ENCODE measurements at places on chromosomes 6 and 20.

- no peak for DNase-seq
Observed at GRCh38 chr6:41358503-41358902, 23.1 kb downstream of the NCR2 start.

DNA sequence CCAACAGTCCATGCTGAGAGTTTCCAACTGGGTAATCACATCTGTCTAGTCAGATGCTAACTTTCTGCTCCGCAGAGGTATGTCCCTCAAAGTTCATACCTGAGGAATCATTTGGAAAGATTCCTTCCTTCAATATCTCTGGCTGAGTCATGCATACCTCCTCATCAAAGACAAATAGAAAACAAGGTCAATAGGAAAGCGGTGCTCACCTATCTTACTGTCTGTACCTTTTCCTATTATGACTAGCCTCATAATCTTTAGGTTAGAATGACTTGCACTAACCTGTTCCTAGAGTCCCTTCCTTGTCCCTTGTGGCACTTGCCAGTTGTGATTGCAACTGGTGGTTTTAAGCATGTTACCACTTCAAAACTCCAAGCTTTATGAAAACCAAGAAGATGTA, 78.2 kb upstream of the PTPRK start:
- no peak for DNase-seq

GRCh38 chr20:58669287-58670006, 18.4 kb downstream of the STX16 start:
- peak; percentile 85 for DNase-seq

- no peak for DNase-seq
Observed at GRCh38 chr20:59177266-59178250, 13.9 kb downstream of the ZNF831 start.

- DNase-seq = no peak
Observed at GRCh38 chr6:21808045-21808470, 214.5 kb downstream of the SOX4 start.

- DNase-seq = no peak
Observed at GRCh38 chr20:47216819-47217410, 139.6 kb downstream of the ZMYND8 start.

- peak; percentile 64 for DNase-seq
Observed at GRCh38 chr6:166514196-166514595, 72.3 kb downstream of the RAMACL start.

DNA sequence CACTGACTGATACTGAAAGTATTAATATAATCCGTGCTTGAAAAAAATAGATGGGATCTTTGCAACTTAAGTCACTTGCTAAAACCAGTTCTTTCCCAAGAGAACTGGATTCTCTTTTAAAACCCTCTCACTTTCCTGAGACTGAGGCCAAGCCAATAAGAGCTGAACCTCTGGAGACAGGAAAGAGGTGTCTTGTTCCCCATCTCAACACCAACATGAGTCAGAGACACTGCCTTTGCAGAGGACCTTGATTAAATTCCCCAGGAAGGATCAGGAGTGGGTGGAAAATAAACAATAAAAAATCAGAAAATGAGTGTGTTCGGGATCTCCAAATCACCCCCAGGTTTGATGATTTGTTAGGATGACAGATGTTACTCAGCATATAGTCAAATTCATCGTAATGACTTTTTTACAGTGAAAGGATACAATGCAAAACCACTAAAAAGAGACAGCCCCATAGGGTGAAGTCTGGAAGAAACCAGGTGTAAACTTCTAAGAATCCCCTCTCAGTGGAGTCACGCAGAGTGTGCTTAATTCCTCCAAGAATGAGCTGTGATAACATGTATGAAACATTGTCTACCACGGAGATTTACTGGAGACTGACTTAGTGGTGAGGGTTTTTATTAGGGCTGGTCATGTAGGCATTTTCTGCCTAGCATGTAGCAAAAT, 122.8 kb upstream of the BEND3 start:
- no peak for DNase-seq

DNA sequence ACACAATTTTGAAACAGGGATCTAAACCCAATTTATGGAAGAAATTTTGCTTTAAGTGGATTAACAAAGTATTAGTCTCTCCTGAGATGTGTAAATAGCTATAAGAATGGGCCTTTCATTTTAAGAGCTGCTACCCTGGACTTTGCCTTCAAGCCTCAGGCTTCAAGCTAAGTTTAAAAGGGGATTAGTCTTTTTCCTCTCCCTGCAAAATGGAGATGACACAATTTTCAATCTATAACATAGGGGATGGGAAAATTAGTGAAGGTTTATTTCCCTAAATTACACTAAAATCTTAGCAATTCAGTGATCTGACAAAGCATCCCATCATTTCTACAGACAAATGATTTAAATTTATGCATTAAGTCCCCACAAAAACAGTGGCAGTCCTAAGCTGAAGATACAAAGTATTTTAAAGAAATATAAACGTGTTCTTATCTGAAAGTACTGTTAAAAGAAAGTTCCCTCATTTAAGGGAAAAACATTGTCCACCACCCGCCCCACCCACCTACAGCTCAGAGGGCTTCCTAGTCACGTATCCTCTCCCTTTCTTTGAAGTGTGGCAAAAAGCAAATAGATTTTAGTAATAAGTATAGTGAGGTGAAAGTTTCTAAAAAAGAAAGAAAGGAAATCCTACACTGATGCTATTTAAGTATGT, 14.5 kb downstream of the ARHGAP18 start:
- DNase-seq = no peak

DNA sequence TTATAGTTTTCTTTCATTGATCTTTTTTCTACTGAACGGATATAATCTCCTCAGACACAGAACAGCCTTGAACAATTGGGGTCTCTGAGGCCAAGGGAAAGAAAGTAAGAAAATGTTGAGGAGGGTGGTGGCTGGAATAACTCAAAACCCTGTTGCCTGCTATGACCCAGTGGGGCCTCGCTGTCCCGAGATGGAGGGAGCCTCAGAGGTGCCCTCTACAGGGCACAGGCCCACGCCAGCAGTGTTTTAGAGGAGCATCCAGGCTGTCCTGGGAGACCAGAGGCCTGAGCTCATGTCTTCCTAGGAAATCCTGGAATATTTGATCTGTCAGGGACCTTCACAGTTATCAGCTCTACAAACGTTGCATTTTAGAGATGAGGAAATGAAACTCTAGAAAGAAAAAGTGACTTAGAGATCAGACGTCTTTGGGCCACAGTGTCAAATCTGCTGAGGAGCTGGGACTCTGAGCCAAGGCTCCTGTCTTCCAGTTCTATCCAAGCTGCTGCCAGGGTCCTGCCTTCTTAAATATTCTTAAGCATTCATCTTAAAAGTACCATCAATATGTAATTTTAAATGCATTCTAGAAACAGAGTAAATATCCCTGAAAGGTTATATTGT, 26.3 kb downstream of the ALDH5A1 start:
- DNase-seq = peak; percentile 69

DNA sequence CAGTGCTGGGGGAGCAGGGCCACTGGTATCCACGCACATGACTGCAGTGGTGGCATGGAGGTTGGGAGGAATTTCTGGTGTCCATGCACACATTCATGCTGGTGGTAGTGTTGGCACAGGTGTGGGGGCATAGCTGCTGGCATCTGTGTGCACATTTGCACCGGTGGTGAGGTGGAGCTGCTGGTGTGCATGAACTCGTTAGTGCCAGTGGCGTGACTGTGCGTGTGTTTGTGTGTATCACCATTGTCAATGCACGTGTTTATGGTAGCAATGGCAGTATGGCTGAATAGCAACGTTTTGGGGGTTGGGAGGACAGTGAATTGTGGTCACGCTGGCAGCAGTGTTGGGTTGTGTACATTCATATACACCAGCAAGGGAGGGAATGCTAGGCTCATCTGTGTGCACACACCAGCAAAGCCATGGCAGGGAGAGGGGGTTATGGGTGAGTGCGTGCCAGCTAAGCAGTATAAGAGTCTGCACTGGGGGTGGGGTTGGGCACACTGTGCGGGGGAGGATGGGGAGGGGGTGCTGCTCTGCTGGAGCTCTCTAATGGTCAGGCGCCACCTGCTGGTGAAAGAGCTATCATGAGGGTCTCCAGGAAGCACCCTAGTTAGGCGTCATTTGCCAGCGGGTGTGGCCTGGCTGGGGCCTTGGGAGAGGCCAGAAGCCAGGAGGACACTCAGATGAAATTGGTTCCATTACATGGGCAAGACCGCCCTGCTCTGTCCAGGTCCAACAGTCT, 626.1 kb upstream of the ID4 start:
- DNase-seq = peak; percentile 69

DNA sequence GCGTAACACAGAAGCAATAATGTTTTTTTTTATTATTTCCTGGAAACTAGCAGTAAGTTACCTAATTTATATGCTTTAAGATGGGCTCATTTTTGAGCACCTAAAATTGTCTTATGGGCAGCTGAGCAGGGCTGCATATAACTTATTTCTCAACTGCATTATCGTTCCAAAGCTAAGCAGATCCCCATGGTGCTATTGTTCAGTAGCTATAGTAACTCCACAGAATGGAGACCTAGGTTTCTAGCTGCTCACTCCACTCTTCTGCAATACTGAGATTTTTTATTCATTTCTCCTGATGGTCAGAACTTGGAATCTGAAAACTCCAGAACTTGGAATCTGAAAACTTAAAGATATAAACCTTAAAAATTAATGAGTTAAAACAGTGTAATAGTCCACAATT, 18.7 kb downstream of the CRISP1 start:
- no peak for DNase-seq

DNA sequence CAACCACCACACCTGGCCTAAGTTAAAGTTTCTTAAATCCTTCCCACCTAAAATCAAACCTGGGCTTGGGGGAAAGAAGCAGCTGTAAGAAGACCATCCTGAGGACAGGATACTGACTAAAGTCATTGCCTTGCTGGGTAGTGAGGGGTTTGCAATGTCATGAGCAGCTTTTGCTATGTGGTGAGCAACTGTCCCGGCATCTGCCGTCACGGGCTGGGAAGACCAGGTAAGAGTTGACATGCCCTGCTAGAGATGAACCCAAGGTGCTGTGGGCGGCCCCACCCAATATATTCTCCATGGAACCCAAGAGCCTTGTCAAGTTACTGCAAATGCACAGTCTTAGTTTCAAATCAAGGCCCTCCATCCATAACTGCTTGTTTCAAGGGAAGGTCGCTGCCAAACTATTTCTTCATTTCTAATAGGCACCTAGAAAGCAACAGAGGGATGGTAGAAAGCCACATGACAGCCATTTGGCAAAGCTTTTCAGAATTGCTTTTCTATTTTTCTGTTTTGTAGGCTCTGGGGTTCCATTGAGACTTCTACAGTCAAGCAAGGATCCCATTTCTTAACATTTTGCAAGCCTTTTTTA, 357.8 kb upstream of the JARID2 start:
- no peak for DNase-seq

- no peak for DNase-seq
Observed at GRCh38 chr6:149211046-149211571, 106.4 kb upstream of the TAB2 start.

- DNase-seq = no peak
Observed at GRCh38 chr6:166599205-166599604, 12.7 kb upstream of the RAMACL start.

DNA sequence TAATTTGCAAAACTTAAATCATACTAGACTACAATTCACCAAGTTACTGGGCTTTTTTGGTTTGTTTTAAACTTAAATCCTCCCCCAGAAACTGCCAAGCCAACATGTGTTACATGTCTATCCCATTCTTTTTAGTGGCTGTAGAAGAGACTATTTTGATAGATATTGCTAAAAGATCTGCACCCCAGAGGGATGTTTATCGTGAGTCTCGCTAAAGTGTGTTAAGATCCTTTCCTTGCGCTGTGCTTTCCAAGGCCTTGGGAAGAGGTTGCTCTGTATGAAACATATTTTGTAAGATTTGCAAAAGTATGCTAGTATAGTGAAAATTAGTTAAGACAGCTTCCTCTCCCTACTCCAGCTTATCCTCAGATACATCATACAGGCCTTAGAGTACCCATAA, 63.0 kb downstream of the GPX5 start:
- DNase-seq = no peak

- no peak for DNase-seq
Observed at GRCh38 chr6:42292004-42292740, 74.5 kb upstream of the MRPS10 start.

- DNase-seq = peak; percentile 70
Observed at GRCh38 chr6:77457720-77458349, 5.5 kb downstream of the HTR1B start.

DNA sequence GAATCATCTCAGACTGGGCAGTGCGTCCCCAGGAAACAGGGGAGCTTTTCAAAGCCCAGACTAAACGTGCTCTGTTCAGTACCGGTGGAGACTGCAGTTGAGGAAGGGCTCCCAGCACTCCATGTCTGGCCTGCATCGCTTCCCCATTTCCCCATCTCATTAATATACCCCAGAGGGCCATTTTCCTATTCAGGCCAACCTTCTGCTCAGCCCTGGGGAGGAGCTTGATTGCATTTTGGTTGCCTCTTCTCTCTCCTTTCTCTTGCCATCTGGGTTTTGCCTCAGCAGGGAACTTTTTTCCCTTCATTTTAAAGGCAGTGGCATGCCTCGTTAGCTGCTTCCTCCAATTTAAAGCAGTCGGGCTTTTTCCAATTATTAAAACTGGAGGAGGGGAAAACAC, 394.3 kb upstream of the SOX4 start:
- no peak for DNase-seq

GRCh38 chr20:51500311-51500710, 42.2 kb downstream of the NFATC2 start:
- no peak for DNase-seq

DNA sequence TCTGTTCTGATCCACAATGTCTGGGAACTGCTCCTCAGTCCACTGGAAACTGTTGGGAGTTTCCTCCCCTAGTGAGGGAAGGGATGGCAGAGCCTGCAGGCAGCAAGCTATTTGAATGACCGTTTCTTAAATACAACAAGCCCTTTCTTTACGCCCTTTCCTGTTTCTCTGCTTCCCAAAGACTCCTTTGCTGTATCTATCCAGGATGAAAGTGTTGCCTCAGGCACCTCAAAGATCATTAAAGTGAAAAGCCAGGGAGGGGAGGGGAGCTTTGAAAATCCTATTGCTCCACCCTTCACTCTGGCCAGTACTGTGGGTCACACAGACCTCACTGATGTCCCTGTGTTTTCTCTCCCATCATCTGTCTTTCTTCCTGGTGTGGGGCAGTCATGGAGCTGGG, 213.1 kb downstream of the RNF144B start:
- DNase-seq = no peak

GRCh38 chr6:135158397-135158796, 22.7 kb upstream of the MYB start:
- DNase-seq = no peak

DNA sequence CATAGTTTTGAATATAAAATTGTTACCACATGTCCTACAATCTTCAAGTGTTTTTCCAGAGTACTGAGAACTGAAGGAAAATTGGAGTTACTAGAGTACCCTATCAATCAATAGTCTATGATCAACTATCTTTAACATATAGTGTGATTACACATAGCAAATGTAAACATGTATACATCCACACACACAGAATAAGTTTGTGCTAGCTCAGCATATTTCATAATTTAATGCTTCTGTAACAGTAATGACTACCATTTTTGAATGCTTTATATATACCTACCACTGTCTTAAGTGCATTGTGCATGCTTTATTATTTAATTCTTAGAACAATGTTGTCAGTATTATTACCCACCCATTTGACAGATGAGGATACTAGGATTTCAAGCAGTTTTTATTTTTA, 523.9 kb downstream of the HAO1 start:
- DNase-seq = no peak

Measured in H7 (cell line).